ENCODE measurements at places on chromosomes 11 and 22. TPM values are rescaled to one million over a fixed set of nuclear protein-coding genes. Genes with fewer than 3 reads are reported as not detected.

Gene C11orf68
- total RNA-seq, result 17.0 TPM

Gene EPS8L2
- 15.5 TPM for total RNA-seq

Gene OR8G1
- not detected for total RNA-seq

Gene GGTLC3
- total RNA-seq, result not detected

Gene CD248
- total RNA-seq, result 15.2 TPM

Gene SLCO2B1
- 13.8 TPM for total RNA-seq

DNA sequence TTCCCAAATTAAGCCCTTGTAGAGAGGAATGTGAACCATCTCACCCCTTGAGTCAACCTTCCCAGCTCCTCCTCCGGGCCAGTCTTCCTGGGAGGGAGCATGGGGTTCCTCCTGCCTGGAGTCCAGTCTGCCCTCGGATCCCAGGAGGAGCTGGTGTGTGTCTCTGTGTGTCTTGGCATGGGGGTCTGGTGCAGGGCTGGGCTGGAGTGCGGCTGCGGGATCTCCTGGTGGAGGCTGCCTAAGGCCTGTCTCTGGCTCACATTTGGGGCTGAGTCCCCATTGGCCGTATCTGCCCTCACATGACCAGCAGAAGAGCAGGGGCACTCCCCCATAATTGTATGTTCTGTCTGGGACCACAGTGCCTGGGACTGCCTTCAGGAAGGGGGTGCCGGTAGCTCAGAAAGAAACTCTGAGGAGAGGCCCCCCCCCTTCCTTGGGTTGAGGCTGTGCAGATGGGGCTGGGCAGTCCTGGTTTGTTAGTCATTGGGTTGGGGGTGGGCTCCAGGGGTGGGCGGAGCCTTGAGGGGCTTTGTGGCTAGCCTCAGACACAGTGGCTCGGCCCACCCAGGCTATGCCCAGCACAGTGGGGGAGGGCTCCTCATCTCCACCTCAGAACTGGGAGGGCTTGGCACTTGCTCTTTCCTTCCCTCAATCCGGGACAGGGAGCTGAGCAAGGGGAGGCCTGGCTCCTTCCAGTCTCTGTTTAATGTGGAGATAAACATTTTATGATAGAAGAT, 2.9 kb downstream of the C1QTNF5 start:
- DNase-seq, result no peak

- DNase-seq, result no peak
These were observed 63.3 kb downstream of the TRIM44 start for GRCh38 chr11:35725885-35726284.

DNA sequence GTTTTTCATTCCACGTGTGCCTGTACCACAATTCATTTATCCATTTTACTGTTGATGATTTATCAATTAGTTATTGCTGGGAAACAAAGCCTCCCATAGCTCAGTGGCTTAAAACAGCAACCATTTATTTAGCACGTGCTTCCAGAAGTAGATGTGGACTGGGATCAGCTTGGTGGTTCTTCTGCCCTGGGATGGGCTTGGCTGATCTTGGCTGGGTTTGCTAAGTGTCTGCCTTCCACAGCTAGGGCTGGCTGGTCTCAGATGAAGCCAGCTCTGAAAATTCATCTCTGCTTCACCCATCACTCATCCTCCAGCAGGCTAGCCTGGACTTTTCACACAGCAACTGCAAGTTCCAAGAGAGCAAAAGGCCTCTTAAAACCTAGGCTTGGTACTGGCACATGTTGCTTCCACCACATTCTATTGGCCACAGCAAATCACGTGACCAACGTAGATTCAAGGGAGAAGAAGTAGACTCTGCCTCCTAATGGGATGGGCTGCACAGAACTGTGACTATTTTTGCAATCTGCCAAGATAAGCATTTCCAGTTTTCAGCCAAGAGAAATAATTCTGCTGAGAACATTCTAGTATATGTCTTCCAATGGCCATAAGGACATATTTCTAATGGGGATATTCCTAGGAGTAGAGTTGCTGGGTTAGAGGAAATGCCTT, 124.9 kb downstream of the MN1 start:
- DNase-seq, result no peak

DNA sequence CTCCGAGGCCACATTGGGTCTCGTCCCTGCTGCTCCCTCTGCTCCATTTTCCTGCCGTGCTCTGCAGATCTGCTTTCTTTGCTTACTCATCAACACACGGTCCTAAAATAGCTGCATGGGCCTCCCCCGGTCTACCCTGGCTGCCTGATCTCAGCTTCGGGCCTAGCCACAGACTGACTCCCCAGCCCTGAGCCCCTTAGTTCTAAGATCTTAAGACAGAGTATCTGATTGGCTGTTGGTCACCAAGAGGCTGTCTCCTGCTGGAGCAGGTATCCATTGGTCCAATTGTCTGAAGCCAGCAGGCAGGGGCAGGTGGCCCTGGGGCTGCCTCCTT, 53.7 kb upstream of the NECTIN1 start:
- DNase-seq, result no peak

DNA sequence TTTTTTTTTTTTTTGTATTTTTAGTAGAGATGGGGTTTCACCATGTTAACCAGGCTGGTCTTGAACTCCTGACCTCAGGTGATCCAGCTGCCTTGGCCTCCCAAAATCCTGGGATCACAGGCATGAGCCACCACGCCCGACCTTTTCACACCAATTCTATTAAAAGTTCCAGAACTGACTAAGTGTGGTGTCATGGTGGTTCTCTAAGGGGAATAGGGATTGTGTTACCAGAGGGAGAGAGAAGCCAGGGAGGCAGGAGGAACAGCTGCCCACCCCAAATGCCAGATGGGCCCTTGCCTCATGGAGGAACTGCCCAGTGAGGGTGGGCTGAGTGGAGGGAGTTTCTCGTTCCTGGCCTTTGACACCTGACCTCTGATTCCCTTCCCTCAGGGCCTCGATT, 5.9 kb downstream of the RPS6KA4 start:
- no peak for DNase-seq

DNA sequence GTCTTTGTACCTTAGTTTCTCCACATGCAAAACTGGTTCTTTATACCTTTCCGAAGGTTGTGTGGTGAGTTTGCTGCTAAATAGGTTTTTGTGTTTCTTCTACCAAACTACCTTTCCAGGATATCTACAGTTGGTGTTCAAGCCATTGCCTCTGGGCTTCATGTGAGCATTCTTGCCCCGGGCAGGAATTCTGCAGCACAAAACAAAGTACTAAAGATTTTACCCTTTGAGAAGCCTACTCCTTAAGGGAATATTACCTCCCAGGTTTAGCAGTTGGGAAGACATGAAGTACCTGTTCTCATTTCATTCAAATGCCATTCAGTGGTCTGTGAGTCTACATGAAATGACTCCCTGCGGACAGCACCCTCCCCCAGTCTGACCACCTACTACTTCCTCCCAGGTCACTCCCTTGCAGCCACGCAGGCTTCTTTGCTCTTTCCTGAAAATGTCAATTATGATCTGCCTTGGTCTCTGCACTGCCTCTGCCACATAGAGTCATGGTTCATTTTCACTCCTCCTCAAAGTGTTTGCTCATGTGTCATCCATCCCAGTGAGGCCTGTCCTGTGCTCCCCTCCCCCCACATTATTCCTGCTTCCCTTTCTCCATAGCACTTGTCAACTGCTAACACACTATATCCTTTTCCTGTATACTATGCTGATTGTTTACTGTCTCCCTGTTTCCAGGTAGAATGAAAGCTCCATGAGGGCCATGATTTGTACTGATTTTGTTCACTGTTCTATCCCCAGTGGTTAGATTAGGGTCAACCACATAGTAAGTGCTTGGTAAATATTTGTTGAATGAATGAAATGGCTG, 36.9 kb downstream of the PACS1 start:
- DNase-seq, result no peak

DNA sequence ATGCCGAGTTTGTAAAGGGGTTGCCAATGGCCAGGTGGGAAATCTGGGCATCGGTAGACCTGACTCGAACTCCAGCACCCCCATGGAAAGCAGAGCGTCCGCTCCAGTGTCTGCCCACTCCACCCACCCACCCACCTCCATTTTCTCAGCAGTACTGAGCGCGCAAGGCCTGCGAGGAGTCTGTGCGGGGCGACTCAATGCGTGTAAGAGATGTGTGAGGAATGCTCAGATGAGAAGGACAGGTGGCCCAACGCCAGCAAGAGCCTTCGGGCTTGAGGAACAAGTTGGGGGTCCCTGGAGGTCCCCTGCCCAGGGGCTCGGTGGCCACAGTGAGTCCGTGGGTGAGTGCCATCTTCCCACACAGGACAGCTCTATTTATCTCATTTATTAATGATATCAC, 50.6 kb downstream of the CERK start:
- no peak for DNase-seq

- no peak for DNase-seq
These were observed 73.8 kb downstream of the STIM1 start for GRCh38 chr11:3929232-3929631.

GRCh38 chr11:2413742-2414579, 13.4 kb downstream of the TSSC4 start:
- DNase-seq, result no peak

DNA sequence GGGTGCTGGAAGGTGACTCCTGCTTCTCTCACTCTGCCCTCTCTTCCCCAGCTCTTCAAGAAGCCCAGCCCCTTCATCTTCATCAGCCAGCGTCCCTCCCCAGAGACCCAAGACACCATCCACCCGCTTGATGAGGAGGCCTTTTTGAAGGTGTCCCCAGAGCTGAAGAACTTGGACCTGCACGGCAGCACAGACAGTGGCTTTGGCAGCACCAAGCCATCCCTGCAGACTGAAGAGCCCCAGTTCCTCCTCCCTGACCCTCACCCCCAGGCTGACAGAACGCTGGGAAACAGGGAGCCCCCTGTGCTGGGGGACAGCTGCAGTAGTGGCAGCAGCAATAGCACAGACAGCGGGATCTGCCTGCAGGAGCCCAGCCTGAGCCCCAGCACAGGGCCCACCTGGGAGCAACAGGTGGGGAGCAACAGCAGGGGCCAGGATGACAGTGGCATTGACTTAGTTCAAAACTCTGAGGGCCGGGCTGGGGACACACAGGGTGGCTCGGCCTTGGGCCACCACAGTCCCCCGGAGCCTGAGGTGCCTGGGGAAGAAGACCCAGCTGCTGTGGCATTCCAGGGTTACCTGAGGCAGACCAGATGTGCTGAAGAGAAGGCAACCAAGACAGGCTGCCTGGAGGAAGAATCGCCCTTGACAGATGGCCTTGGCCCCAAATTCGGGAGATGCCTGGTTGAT, 12.6 kb downstream of the IL10RA start:
- DNase-seq, result no peak

DNA sequence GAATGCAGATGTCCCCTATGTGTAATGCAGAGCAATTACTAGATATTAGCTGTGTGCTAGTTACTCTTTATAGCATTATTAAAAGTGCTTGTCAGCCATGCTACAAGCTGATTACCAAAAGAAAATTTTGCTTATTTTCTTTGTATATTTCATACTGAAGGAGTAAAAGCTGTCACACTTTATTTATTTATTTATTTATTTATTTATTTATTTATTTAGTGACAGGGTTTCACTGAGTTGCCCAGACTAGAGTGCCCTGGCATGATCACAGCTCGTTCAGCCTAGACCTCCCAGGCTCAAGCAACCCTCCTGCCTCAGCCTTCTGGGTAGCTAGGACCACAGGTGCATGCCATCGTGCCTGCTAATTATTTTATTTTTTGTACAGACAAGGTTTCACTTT, 4.3 kb upstream of the MTNR1B start:
- no peak for DNase-seq

DNA sequence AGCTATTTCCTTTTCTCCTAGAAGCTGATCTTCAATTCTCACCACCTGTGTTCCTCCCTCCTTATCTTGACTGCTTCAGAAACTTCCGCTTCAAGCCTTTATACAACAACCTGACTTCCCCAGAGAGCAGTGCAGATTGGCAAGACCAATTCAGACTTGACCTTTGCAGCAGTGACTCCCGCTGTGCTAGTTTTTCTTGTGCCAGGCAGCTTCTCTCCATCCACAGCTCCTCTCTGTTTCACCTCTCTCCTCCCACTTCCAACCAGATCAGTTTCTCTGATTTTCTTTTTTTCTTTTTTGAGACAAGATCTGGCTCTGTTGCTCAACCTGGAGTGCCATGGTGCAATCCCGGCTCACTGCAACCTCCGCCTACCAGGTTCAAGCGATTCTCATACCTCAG, 74.3 kb downstream of the GRAMD1B start:
- DNase-seq, result no peak

- no peak for DNase-seq
These were observed 42.2 kb upstream of the B3GAT1 start for GRCh38 chr11:134454146-134454690.

DNA sequence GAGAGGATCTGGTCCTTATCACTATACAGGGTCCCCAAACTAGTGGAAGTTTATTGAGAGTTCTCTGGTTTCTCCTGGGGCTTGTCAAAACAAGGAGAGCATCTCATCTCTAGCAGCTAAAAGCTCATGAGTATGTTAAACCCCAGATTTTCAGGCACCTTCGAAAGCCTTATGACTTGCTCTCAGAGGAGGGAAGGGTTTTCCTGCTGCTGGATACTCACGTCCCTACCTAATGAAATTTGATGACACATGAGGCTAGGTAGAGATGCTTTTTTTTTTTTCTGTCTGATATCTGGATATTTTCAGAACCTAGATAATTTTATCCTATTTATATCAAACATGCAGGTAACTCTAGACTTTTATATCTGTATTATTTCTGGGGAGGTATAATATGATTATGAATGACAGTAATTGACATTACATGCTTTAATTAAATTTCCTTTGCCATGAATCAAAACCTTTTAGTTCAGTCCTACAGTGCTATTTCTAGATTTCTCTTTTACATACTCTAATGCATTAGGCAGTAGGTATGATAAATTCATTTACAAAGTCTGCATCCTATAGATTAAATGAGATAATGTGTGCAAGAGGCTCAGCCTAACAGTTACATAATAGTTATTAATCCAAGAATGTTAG, 73.9 kb downstream of the PARVA start:
- no peak for DNase-seq

DNA sequence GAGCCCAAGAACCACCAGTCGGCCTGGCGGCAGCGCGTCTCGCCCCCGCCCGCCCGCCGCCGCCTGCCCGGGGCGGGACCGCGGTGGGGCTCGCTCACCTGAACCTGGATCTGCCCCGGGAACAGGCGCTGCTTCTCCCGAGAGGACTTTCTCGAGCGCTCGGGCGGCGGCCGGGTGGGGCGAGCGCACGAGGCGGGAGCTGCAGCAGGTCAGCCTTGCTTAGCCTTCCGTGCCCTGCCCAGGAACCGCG, 133 bp downstream of the MYH9 start:
- no peak for DNase-seq

DNA sequence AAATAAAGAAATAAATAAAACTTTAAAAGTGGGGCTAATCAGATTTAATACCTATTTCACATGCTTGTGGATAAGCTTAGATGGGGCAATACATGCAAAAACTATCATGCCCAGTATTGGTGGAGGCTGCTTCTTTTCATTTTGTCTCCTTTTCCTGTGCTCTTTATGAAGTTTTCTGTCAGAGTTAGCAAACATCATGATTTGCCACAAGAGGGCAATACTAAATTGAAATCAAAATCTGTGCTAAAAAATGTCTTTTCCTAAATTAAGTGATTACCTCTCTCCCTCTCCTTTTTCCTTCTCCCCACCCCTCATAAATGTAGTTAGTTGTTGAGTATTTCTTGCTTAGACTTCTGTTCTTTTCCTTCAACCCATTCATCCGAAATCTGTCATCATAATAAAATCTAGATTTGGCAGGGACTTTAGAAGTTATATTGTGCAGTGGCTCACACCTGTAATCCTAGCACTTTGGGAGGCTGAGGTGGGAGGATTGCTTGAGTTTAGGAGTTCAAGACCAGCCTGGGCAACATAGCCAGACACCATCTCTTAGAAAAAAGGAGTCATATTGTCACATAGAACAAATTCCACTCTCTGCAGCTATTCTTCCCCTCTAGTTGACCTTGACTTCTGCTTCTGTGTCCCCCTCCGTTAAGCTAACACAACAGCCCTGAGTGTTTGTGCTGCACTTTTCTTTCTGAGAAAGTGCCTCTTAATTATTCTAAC, 4.7 kb upstream of the ARHGAP42 start:
- DNase-seq, result no peak

- DNase-seq, result no peak
These were observed 95.4 kb upstream of the LARGE1 start for GRCh38 chr22:34015642-34016041.
